Thyroid gland (tissue), 4 donors: ENCODE measurements at places on chromosomes 5 and 9. TPM values are rescaled to one million over a fixed set of nuclear protein-coding genes. Genes with fewer than 3 reads are reported as not detected.

DNA sequence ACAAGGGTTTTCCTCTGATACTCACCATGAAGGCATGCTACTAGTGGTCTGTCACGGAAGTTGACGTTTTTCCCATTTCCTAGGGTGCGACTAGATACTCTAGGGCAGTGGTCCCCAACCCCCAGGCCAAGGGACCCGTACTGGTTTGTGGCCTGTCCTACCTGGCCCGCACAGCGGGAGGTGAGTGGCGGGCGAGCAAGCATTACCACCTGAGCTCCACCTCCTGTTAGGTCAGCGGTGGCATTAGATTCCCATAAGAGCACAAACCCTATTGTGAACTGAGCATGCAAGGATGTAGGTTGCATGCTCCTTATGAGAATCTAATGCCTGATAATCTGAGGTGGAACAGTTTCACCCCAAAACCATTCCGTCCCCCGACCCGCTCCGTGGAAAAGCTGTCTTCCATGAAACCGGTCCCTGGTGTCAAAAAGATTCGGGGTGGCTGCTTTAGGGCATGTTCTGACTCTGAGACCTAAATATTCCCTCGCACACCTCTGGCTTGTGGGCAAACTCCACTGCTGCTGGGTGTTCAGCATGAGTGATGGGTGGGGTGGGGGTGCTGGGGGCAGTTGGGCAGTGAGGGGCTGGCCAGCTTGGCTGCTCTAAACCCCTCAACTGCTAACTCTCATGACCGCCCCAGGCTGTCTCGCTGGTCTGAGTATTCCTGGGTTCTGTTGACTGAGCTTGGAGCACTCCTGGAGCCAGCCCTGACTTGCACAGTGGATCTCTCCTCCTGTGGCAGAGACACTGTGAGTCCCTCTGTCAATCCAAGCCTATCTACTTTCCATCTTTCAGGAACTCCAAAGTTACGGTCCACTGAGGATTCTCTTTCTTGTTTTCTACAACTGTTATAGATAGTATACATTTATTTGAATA, 78.3 kb upstream of the NEK6 start:
- DNase-seq: no peak

DNA sequence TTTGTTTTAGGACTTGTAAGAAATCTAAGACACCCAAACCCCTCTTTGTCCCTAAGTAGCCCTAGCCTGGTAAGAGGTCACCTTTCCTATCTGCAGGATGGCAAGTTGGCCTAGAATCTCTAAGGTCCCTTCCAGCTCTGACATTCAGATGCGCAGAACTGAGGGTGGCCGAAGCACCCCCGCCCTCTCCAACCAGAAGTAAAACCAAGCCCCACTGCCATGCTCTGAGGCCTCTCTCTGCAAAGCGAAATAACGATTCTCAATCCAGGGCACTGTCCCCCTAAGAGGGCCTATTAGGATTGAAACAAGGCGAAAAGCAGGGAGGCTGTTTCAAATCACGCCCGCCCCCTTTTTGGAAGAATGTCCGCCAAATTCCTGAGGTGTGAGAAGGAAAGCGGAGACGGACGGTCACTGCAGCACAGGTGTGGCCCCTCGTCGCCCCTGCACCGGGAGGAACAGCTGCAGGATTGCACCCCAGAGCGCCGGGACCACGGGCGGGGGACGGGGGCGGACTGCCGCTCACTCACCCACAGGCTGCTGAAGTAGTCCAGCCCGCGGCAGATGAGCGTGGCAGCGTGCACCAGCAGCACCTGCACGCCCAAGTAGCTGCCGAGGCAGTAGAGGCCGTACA, 824 bp downstream of the TMEM245 start:
- DNase-seq: no peak

DNA sequence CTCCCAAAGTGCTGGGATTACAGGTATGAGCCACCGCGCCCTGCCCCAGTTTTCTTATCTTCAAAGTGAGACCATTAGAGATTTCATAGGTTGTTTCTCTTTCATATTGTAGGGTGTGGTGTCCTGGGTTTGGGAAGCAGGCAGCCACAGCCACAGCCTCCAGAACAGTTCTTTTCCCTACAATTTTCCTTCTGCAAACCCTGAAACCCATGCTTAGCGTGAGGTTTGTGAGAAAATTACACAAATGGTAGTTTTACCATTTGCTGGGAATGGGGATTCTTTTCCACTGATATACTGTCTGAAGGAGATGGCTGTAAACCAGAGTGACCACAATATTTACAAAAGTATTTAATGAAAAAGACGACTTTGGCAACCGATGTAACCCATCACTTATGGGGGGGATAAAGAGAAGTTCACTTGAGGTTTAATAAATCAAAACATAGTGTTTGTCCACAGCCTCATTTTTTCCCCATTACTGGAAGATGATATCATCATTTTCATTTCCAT, 26.7 kb upstream of the ECM2 start:
- no peak for DNase-seq

- peak; percentile 79 for DNase-seq
Observed at GRCh38 chr9:87594194-87594593, 96.5 kb downstream of the DAPK1 start.

The ZNF367 gene
- total RNA-seq: 1.7 TPM

The CDKN2B gene
- 0.79 TPM for total RNA-seq

The NSG2 gene
- total RNA-seq: 1.1 TPM

The PCDHAC1 gene
- 3.7 TPM for total RNA-seq
